ENCODE measurements at places on chromosomes 12 and 14.

DNA sequence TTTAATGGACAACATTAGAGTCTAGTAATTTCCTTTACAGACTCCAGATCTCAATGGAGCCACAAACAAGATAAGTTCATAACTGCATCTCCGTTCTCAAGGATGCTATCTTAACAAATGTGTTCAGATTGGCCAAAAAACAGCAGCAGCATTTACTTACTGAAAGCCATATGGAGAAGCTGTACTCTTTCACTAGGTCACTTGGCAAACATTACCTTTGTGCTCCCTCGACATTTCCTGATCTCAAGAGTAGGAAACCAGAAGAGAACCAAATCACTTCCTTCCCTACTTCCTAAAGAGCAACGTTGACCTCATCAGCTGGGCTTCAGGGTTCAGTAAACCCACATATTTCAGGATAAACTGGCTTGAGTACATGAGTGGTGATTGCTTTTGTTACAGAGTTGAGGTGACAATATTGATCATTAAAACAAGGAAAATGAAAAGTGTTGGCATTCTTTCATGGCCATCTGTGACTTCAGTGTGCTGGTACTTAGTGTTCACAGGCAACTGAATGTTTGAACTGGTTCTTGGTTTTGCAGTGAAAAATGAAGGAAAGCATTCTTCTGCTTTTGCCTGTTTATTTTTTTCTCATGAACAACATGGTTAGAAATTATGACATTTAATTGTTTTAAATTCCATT, 449.6 kb downstream of the TMEM117 start:
- DNase-seq: no peak

GRCh38 chr14:55553791-55554190, 26.2 kb upstream of the KTN1 start:
- DNase-seq: no peak

GRCh38 chr12:113467502-113468364, 3.9 kb downstream of the LHX5 start:
- no peak for DNase-seq

GRCh38 chr12:25412735-25413134, 140.3 kb downstream of the LMNTD1 start:
- no peak for DNase-seq

DNA sequence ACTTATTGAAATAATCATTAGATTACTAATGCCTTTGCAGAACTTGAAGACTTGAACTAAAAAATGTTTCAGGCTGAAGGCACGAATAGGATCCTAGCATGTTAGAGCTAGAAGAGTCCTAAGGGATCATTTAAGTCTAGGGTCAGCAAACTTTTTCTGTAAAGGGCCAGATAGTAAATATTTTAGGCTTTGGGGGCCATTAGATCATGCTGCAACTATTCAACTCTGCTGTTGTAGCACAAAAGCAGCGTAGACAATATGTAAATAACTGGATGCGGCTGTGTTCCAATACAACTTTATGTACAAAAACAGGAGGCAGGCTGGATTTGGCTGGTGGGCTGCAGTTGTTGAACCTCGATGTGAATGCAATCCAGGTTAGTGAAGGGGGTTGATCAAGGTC, 221.7 kb downstream of the ATP23 start:
- no peak for DNase-seq

DNA sequence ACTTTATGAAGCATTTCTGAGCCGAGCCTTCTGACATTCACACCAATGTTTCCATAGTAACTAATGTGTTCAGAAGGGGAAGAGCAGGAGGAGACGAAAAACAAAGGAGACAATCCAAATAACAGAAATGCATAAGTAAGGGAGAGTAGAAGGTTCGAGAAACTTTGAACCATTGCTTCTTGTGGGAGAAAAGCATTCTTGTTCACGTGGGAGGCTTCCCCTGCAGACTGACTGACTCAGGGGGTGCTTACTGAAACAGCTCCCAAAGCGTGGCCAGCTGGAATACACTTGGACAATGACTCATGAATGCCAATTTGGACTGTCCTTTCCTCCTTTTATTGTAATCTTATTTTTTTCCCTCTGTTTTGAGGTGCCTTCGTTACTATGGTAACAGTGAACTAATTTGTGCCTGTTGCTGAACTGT, 73.9 kb downstream of the NEDD1 start:
- no peak for DNase-seq

- no peak for DNase-seq
These were observed 83.0 kb upstream of the PIWIL1 start for GRCh38 chr12:130254461-130255276.

DNA sequence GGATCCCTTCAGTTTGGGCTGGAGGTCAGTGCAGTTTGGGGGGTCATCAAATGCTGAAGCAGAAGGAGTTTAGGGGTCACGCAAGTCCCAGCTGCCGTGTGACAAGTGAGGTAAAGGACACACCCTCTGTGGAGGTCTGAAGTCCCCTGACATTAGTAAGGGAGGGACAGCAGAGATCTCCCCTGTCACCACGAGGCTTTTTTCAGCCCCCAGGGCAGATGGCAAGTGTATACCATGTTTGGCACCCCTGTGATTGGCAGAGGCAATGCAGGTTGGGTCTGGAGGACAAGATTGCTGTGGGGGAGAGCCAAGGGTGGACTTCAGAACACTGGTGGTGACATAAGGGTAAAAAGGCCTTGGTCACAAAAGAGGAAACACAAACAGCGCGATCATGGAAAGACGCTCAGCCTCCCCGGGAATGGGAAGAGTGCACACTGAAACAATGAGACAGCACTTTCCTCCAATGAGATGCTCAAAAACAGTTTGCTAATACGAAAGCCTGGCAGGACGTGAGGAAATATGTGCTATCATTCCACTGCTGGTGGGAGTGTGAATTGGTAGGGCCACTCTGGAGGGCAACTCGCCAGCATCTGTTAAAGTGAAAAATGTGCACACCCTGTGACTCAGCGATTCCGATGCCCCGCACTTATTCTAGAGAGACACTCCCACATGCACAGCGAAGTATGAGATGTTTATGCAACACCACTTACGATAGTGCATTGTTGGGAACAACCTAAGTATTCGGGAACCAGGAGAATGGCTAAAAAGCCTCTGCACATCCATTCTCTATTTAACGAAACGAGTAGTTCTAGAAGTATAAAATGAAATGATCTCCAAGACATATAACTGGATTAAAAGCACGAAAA, 14.4 kb upstream of the CD27 start:
- DNase-seq: no peak

GRCh38 chr12:115830070-115830469, 447.4 kb downstream of the MED13L start:
- no peak for DNase-seq

GRCh38 chr12:108309674-108310312, 29.3 kb downstream of the CMKLR1 start:
- no peak for DNase-seq

DNA sequence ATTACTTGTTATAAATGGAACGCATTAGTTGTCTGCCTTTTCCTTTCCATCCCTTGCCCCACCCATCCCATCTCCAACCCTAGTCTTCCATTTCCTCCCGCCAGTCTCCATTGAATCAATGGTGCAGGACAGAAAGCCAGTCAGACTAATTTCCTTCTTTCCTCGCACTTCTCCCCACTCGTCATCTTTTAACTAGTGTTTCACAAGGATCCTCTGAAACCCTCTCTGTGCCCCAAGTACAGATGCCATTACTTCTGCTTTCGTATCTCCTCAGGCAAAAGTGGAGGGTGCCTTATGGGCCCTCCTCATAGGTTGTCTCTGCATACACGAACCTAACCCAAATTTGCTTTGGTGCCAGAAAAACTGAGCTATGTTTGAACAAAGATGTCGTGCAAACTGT, 4.2 kb downstream of the DAZAP2 start:
- no peak for DNase-seq

- no peak for DNase-seq
These were observed 148.7 kb downstream of the MDGA2 start for GRCh38 chr14:47526591-47527244.

DNA sequence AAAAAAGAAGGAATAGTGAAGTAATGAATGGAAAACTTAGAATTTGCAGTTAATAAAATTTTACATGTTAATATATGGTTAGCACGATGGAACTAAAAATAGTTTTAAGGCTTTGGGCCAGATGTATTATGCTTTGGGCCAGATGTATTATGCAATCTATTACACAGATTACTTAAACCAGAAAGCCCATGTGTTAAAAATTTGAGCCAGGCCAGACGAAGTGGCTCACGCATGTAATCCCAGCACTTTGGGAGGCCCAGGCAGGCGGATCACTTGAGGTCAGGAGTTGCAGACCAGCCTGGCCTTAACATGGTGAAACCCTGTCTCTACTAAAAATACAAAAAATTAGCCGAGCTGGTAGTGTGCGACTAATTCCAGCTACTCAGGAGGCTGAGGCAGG, 17.2 kb downstream of the IFT81 start:
- no peak for DNase-seq

- peak; percentile 30 for DNase-seq
These were observed 36.2 kb downstream of the SYNE3 start for GRCh38 chr14:95480109-95480886.

GRCh38 chr14:91369628-91370445, 47.8 kb downstream of the CCDC88C start:
- no peak for DNase-seq

GRCh38 chr12:57906821-57907220, 34.5 kb upstream of the ATP23 start:
- no peak for DNase-seq
